Inflammatory macrophage treated with lipopolysaccharide for 4 hours (primary cell): ENCODE measurements at places on chromosomes 7 and 10.

- no peak for DNase-seq
Observed at GRCh38 chr10:96619796-96620773, 33.3 kb upstream of the TM9SF3 start.

DNA sequence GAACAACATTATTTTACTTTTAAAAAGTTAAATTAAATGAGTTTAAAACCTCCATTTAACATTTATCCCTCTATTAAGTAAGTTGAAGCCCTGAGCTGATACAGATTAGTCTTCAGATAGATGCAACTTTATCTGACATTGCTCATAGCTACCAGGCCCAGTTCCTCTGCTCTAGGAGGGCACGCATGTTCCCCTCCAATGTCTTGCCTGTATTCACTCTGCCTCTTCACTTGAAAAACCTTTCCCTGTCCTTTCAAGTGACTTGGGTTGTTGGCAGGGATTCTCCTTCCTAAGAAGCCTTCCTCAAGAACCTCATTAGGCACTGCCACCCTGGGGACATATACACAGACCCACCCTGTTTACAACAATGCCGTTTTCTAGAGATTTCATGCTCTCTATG, 270.4 kb downstream of the RELN start:
- DNase-seq, result no peak

DNA sequence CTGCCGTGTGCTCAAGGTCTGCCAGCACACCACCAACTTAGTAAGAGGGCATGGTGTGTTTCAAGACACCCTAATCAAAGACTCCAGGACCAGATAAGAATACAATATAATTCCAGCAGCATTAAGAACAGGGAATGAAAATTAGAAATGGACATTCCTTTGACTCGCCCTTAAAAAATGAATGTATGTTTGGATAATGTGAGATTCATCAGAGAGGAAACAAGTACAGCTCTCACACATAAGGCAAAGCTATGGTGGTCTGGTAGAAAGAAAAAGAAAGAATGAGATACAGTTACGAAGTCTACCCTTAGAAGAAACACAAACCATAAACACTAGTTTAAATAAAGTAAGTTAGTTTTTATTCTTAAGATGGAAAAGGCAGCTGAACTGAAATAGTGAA, 174.8 kb upstream of the ANK3 start:
- no peak for DNase-seq

DNA sequence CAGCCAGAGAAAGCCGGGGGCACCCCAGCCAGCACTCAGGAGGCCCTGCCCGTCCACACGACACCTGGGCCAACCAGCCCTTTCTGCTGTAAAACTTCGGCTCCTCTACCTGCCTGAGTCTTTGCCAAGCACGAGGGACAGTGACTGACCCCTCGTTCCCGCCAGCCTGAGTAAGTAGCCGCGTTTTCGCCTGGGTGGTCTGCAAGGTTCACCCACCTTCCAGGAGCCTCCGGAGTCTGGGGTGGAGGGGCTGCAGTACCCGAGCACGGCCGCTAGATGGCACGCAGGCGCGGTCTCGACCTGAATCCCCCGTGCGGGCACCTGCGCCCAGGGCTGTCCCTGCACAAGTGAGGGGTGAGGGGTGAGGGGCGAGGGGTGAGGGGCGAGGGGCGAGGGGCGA, 192.7 kb downstream of the PTPRN2 start:
- DNase-seq, result no peak

DNA sequence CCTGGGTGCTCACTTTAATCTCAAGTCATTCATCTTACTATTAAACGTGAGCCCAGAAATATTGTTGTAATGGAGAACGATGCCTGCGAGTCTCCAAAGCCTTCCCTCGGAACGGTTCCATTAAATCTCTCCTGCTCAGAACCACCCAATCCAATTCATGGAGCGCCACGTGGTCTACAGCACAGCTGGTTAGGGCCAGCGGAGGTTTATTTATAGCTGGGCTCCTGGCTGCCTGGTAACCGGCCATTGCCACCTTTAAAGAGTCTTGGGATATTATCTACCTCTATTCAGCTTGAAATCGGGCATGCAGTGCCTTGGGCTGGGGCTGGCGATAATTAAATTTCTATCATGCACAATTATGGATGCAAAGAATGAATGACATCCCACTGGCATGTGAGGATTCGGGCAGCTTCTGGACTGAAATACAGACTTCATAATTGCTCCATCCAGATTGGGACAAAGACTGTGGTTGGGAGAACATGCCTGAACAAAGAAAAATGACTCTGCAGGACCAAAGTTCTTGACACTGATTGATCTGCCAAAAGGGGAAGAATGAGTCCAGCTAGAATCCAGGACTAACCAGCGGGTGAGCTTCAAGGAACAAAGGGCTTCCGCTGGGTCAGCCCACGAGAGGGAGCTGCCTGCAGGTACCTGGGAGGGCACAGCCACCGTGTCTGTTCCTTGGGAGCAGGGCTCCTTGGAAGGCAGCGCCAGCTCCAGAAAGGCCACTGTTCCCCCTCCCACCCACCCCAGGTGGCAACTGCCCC, 7.3 kb downstream of the FAM20C start:
- DNase-seq, result no peak

GRCh38 chr7:45116048-45116447, 4.6 kb upstream of the TBRG4 start:
- DNase-seq, result no peak

GRCh38 chr10:70893227-70894006, 5.1 kb upstream of the PCBD1 start:
- no peak for DNase-seq
